Activated CD4-positive, CD25-positive, alpha-beta regulatory T cell treated with anti-CD3 and anti-CD28 coated beads, Interleukin-2, amount 50 U/mL, for 72 hours (primary cell): ENCODE measurements at places on chromosomes 16 and 17.

GRCh38 chr17:56314026-56314425, 160.8 kb downstream of the ANKFN1 start:
- DNase-seq, result no peak

GRCh38 chr17:31309556-31309955, 4.3 kb downstream of the EVI2B start:
- DNase-seq, result no peak

DNA sequence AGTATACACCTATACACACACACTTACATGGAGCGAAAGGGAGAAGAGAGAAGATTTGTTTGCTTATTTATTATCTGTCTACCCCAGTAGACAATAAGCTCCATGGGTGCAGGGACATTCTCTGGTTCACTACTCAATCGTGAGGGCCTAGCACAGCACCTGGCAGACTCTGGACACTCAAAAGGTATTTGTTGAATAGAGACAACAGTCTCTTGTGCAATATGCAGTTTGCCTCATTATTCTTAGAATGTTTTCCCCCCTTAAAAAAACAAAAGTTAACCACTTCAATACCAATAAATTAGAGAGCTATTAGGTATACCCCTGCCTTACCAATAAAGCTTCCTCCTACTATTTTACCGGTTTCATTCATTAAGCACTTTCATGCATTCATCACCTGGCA, 2.0 kb downstream of the AKAP10 start:
- no peak for DNase-seq

- DNase-seq, result no peak
These were observed 116.1 kb upstream of the METRNL start for GRCh38 chr17:82963104-82963950.

DNA sequence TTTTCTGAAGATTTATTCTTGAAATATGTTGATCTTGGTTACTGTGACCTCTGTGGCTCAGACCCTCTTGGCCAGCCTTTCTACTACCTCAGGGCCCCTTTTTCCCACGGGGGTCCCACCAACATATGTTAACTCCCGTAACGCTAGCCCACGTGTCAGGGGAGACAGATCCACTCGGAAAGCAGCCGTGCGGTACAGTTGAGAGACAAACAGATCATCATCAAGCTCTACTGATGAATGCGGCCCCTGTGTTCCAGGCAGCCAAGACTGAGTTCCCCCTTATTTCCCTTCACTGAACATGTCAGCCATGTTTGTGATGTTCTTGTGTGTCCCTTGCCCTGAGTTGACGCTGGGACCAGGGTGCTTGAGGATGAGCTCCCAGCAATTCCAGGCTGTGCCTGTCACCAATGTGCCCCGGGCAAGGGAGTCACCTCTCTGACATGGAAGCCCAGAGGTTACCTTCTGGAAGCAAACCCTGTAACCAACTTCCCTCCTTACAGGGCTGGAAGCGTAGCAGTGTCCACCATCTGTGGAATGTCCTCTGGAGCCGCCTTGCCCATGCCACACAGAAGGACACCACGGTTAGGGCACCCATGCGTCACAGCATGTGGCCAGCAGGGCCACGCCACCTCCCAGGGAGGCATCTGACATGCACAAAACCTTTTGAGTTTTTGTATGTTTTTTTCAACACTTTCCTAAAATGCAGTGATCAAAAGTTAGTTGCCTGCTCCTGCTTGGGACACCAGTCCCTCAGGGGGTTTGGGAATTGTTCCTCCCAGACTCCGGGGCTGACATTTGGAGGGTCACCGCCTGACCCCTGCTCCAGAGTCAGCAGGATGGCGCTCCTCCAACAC, 193.7 kb upstream of the CHMP6 start:
- DNase-seq, result no peak

GRCh38 chr16:49750341-49751000, 105.4 kb downstream of the ZNF423 start:
- DNase-seq, result no peak

DNA sequence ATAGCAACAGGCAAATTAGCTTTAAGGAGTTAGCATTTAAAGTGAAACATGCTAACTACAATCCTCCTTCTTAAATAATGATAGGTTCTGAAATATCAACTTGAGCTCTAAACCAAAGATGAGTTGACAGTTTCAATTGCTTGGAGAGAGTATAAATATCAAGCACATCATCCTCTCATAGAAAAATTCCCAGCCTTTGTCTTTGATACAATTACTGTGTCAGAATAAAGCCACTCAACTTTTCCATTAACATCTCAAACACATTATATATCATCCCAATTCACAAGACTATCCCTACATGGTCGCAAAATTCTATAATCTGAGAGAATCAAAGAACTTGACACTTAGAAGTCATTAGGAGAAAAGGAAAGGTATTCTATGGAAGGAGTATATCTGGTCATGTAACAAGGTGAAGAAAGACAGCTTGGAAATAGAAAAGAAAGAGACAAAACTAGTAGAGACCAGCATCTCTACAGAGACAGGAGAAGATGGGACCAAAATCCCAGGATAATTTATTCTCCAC, 189.8 kb downstream of the CEP112 start:
- DNase-seq, result no peak

DNA sequence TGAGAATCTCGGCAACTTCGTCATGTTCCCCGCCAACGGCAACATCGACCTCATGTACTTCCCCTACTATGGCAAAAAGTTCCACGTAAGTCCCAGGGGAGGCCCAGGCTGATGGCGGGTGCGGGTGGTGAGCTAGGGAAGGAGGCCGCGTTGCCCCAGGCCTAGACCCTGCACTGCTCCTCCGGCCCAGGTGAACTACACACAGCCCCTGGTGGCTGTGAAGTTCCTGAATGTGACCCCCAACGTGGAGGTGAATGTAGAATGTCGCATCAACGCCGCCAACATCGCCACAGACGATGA, 4.8 kb downstream of the ATP1B2 start:
- no peak for DNase-seq

- DNase-seq, result no peak
These were observed 143.3 kb downstream of the AATF start for GRCh38 chr17:37092071-37092470.

- DNase-seq, result no peak
These were observed 121.9 kb upstream of the TNRC6C start for GRCh38 chr17:77836557-77837041.

GRCh38 chr16:89395150-89396142, 94.9 kb downstream of the ANKRD11 start:
- no peak for DNase-seq

DNA sequence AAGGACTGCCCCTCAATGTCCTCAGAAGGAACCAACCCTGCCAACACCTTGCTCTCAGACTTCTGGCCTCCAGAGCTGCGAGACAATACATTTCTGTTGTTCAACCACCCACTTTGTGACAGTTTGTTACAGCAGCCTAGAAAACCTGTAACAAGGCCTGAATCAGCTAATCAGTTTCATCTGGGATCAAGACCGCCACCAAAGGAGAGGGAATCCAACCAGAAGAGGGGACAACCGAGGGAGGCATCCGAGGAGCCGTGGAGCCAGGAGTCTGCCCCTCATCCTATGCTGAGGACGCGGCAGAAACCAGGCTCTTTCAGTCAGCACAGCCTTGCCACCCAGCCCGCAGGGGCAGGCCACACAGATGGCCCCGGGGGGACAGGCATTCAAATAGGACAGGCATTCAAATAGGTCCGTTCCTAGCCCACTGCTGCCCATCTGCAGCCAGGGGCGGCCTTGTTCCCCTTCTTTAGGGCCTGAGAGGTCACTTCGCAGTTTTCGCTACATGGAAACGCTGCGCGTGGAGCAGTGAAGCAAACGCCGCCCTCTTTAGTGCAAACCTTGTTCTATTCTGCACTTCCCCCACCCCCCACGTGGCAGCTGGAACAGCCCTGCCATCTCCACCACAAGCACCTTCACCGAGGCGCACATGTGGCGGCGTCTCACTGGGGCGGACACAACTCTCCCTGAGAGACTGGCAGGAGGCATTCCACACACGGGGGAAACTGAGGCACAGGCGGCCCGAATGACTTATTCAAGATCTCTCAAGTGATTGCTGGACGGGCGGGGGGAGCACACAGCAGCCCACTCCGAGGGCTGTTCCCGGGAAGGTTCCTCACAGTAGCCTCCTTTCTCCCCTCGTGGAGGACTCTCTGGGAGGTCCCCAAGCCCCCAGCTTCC, 26.7 kb downstream of the FA2H start:
- no peak for DNase-seq

DNA sequence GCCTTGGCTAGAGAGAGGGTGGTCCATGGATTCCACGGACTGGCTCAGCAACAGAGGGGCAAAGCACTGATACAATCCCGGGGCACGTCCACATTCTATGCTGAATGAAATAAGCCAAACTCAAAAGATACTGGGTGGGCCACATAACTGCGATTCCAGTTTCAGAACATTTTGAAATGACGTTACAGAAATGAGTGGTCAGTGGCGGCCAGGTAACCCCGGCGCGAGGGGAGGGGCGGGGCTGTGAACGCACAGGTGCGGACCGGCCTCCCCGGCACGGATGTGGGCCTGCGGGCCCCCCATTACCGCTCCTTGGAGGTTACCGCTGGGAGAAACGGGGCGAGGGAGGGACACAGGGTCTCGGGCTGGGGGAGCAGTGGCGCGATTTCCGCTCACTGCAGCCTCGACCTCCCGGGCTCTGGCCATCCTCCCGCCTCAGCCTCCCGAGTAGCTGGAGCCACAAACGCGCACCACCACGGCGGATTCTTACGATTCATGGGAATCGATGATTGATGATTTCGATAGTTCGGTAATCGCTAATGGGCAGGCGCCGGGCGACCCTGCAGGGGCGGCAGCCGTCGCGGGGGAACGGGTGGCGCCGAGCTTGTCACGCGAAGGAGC, 559 bp downstream of the MVD start:
- no peak for DNase-seq

DNA sequence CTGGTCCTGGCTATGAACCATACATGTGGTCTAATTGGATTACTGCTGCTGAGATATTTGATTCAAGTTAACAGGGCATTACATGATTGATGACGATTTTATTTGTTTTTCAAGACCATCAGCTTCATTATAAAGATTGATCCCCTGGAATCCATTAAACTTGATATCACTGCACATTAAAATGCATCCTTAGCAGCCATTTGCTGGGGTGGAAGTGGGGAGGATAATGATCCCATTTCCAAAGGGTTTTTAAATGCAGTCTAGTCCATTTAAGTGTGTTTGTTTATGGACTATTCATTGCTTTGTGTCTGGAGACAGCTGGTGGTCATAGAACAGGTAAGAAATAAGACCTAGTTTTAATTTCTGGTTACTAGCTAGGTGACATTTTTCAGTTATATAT, 40.9 kb downstream of the ADAMTS18 start:
- DNase-seq, result no peak

DNA sequence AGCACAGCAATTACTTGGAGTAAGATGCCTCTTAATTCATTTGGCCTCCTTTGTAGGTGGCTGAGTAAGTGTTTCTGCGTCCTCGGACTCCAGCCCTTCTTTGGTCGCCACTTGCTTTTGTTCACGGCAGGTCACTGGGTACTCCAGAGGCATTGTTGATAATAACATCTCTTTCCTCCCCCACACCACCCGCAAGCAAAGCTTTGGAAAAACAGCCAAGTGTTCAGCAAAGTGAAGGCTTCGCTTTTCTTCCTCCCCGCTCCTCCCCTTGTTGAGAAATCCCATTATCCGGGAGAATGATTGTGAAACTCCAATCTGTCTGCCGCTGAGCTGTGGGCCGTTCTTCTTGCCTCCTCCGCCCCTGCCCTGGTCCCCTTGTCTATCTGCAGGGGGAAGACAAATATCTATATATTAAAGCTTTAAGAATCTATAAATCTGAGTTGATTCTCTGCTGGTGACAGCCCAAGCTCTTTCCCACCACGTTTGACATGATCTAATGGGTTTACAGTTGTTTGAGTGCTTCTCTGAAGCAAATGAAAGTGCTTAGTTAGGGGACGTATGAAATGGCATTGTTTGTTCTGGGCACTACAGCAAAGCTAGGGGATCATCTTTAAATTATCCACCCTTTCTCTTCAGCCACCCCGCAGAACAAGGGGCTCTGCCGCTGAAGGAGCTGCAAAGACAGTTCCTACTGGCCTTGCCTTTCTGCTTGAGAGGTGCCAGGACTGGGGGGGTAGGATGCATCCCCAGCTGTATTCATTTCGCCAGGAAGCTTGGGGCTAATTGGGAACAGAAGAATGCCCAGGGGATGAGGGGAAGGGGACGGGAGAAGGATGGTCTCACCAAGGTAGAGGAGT, 167.1 kb downstream of the CCDC182 start:
- DNase-seq, result no peak

DNA sequence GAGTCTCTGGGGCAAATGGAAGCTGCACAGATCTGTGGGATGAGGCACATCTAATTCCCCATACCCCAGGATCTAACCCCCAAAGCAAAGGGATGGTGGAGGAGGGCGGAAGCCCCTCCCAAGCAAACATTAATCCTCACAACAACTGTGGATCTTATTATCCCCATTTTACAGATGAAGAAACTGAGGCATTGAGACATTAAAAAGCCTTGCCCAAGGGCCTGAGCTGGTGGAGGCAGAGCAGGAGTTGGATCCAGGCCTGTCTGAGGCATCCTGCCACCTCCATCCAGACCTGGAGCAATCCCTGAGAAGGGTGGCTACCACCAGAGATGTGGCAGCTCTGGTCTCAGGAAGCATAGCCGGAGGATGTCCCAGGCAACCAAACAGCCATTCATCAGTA, 17.7 kb upstream of the CBFB start:
- DNase-seq, result no peak

DNA sequence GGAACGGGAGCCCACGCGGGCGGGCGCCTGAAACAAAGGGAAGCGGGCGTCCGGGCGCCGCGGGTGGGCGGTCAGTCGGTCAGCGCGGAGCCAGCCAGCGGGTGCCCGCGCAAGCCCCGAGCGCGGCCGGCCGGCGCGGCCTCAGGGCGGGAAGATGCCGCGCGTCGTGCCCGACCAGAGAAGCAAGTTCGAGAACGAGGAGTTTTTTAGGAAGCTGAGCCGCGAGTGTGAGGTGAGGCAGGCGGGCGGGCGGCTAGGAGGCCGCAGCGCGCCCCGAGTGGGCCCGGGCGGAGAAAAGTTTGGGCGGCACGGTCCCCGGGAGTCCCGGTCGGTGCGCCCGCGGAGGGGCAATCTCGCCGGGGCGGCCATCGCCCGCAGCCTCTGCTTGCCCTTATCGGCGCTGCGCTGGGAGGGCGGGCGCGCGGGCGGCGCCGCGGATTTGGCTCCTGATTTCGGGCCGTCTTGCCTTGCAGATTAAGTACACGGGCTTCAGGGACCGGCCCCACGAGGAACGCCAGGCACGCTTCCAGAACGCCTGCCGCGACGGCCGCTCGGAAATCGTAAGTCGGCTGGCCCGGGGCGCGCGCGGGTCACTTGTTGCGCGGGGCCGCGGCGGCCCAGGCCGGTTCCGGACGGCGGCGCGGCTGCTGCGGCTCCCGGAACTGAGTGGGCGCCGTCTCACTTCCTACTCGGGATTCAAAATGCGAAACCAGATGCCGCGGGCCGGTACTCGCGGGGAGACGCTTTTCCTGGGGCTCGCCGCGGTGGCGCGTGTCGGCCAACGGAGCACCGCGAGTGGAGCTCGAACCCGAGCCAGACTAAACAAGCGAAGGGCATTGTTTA, 526 bp downstream of the CBFB start:
- DNase-seq, result peak; percentile 67

DNA sequence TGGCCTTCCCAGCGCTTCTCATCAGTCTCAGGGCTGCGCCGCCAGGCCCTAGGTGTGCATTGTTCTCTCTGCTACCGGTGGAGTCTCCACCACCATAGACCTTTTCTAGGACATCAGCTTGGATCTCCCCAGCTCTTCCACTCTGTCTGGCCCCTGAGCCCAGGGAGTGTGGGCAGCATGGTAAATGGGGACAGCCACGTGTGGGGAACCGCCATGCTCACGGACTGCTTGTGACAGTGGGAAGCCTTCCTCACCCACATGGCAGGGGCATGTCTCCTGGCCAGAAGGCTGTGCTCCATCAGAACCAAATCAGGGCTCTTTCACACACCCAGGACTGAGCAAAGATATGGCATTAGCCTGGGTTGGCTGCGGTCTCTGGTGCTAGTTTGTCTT, 51.3 kb downstream of the TNFRSF13B start:
- no peak for DNase-seq
